Fibroblast of skin of back (primary cell): ENCODE measurements at places on chromosomes 4 and X.

GRCh38 chr4:41420541-41420940 lies 117.4 kb upstream of the LIMCH1 start:
- DNase-seq, result no peak

DNA sequence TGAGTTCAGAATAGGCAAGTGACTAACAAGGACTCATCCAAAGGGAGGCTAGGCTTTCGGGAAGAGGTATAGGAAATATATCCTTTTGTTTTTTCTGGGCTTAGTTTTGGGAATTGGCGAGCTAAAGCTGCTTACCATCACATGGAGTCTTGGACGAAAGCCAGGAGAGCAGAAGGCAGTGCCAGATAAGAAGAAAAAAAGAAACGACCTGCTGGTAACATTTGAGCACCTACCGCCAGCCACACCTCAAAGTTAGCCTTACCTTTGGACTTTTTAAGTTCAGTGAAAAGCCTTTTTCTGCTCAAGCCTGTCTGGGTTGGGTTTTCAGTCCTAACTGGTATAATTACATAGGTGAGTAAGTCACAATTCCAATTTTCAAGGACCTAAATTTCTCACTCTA lies 85.1 kb upstream of the LCORL start:
- no peak for DNase-seq

DNA sequence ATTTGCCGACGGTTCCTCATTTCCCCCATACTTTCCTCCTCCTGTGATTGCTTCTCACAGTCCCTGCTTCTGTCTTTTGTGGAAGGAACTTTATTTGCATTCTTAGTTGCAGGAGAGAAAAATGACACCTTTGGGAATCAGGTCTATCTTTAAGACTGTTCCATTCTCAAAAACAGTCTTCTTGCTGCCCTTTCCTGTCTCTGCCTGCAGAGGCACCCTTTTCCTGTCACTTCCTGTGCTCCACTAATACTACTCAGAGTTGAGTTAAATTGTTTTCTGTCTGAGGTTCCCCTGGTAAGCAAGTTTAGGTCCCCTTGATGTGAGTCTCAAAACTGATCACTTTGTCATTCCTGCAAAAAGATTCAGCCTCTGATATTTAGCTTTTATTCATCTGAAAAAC lies 208.8 kb upstream of the CLNK start:
- DNase-seq, result no peak

- DNase-seq, result no peak
These were observed 143.4 kb downstream of the KLHL13 start for GRCh38 chrX:117973110-117973807.

DNA sequence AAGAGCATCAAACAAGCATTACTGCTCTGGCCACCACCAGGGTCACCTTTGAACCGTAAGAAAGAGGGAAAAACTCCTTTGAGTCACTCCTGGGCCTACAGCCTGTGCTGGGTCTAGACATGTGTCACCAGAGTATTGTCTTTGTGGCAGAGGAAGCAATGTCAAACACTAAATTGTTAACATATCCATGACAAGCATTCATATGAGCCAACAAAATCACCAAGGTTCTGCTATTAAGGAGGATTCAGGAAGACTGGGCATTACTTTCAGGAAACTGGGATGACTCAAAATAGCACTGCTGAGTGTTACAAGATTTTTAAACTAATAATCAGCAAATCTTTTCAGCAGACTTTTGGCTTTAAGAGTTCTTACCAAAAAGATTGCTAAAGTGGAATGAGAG lies 28.1 kb downstream of the LGI2 start:
- DNase-seq, result peak; percentile 12
